ENCODE measurements at places on chromosomes 5 and 9.

GRCh38 chr5:10266137-10266536 is 16.1 kb downstream of the CCT5 start:
- no peak for DNase-seq

GRCh38 chr9:72327631-72328030 is 37.4 kb downstream of the ZFAND5 start:
- DNase-seq = no peak

- DNase-seq = no peak
These were observed 148.6 kb upstream of the PPP1R26 start for GRCh38 chr9:135330685-135331590.

DNA sequence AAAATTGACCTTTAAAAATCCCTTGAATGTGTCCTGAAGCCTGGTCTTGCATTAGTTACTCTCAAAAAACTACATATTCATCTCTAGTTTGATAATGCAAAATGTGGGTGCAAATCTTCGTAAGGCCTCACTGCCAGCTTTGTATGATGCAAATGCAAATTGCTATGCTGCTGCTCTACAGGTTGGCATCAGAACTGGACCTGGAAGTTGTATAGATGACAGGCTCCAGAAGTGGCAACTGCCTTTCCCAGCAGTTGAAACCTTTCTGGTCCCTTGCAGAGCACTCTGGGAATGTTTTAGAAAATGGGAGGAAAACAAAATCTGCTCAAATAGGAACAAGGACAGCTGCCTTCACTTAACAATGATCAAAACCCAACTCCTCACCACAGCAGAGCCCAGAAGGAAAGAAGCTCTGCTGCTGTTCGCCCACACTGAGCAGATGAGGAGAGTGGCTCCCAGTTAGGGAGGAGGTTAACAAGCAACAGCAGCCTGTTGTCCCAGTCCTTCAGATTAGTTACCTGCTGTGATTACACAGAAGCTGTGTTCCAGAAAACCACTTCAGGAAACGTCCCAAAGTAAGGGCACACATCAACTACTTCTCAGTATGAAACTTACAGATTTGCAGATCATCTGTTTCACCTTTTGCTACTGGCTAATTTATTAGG is 93.5 kb downstream of the PLPP1 start:
- peak; percentile 35 for DNase-seq

- DNase-seq = peak; percentile 73
These were observed 193.8 kb upstream of the ZNF618 start for GRCh38 chr9:113682297-113682771.

- no peak for DNase-seq
These were observed 329.1 kb upstream of the SLC24A2 start for GRCh38 chr9:20117986-20118385.

- no peak for DNase-seq
These were observed 57.4 kb upstream of the PTCH1 start for GRCh38 chr9:95574176-95574575.
